ENCODE measurements at places on chromosomes 4 and X.

DNA sequence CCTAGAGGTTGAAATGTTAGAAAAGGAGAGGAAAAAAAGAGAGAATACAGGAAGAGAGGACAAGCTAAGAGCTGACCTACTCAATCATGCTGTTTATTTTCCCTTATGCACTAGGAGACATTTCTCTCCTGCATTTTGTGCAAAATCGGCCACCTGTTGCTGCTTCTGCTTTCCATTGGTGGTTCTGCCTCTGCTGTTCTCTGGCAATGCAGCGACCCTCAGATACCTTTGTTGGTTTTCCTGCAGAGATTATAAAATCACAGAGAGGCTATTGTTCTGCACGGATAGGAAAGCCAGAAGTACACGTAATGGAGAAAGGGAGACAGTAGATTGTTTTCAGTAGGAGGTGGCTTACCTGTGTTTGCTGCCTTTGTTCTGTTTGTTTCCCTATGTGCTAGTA is 108.9 kb downstream of the UNC5C start:
- DNase-seq = no peak

DNA sequence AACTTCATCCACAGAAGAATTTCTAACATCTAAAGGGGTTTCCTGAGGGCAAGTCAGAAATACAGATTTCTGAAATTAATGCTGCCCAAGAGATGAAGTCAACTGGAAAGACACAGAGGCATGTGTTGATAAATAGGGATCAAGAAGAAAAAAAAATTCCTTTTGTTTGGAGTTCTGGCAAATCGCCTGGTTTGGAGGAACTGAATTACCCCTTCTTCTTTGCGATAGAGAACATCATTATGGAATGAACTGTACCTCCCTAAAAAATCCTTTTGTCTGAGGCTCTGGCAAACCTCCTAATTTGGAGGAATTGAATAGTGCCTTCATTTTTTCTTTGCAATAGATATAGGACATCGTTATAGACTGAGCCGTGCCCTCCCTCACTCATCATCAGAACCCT is 200.9 kb downstream of the DHRSX start:
- no peak for DNase-seq

DNA sequence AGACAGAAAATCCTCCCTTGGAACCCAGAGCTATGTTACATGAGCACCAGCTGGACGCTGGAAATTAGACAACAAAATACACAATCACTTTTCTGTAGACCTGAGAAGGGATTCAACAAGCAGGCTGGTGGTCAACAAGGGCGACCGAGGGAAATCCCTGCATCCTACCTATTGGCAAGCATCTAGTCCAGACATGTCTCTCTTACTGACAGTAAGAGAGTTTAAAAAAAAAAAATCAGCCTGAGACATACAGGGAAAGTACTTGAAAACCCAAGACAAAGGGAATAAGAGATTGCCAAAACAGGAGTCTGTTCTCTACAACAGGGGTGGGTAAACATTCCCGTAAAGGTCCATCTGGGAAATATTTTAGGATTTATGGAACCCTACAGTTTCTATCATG is 108.0 kb downstream of the KDR start:
- no peak for DNase-seq

DNA sequence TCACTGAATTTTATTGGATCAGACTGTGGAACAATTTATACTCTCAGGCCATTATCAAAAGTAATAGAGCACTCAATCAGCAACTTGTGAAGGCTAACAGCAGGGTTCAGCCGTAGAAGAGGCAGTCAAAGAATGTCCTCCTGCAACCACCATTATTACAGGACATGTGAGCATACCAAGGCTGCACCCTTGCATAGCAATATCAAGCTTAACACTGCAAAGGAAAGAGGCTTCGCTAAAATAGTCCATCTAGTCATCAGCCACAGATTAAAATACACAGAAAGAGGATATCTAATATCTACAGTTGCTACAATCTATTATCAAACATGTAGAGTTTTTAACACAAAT is 42.9 kb upstream of the TMPRSS11B start:
- no peak for DNase-seq

GRCh38 chr4:182547435-182547834 is 304.2 kb downstream of the TENM3 start:
- DNase-seq = no peak

DNA sequence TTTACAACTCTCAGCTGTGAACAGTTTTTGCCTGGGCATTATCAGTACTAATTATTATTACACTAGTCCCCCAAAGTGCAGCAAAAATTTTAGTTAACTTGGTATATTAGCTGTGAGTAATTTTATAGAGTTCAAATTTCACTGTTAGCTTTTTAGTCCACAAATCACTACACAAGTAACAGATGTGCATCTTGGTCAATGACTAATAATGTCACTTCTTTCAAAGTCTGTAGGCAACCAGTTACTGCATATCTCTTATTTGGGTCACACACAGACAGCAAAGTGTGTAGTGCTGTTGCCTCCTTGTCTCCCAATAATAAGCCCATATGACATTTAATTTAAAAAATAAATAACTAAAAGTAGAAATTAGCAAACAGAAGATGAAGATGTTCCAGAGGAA is 159.9 kb downstream of the SCFD2 start:
- no peak for DNase-seq

GRCh38 chr4:83591730-83592129 is 55.8 kb downstream of the GPAT3 start:
- no peak for DNase-seq

DNA sequence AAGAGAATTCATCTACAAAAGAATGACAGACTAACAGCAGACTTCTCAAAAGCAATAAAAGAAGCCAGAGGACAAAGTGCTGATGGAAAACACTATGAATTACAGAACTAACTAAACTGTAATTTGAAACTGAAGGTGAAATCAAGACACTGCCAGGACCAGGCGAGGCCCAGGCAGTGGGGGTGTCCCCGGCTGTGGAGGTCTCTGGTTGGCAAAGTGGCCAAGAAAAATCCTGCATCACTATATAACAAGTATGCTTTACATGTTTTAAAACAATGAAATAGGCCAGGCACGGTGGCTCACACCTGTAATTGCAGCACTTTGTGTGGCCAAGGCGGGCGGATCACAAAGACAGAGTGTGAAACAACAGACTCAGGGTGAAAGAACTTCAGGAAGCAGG is 32.9 kb downstream of the CHM start:
- DNase-seq = no peak

- no peak for DNase-seq
Measured at GRCh38 chrX:24301060-24301459, 12.8 kb downstream of the SUPT20HL2 start.

DNA sequence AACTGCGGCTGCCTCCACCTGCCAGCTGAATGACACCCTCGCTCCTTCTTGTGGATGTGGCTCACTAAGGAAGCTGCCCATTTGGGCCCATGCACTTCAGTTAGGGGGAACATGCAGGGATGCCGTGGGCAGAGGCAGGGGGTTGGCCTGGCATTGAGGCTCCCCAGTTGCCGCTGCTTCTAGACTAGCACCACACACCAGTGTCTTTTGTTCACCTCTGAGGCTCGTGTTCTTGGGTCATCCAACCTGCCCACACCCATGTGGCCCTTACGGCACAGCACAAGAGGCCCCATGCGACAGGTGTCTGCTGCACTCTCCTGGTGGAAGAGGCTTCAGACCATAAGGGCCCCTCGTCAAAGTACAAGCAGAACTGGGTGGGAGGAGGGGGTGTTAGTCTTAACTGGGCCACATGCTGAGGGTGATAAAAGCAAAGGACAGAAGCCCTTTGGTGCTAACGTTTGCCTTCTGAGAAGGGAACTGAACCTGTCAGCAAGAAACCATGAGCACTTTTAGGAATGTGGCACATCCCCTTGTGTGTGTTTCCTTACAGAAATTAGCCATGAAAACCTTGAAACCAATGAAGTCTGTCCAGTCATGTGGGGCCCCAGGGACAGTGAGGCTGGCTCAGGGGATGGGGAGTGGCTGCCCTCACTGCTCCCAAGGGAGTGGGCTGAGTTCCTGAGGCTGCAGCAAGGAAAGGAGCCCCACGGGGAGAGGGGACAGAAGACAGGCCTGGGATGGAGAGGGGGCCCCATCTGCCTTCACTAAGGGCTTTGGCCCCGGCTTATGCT is 39.2 kb downstream of the MAP7D3 start:
- DNase-seq = no peak

DNA sequence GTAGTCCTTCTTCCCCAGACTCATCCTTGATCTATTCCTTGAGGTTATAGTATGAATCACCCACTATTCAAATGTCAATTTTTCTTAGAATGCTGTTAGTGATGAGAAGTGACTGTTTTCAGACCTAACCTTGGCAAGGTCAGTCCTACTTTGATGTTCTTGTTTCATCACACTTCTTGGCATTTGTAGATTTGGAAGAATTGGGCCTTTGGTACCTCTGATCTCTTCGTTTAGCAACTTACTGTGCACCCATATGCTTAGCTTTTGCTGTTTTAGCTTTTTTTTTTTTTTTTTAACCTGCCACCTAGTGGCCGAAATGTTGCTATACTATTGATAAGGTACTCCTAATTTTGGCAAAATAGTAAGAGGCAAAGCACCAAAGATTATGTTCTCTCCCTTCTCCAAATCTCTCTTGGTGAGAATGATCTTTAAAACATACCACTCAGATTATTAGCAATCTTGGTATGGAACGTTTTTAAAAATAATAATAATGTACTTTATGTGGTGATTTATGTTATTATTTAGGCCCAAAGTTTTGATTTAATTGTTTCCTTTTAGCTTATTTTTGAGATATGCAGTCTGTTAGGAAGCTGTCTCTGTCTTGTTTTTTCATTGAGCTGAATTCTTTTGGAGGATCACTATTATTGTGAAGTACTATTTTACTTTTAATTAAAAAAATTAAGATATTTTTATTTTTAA is 16.6 kb downstream of the DCK start:
- no peak for DNase-seq

GRCh38 chrX:115652221-115652620 is 91.2 kb downstream of the PLS3 start:
- DNase-seq = no peak

DNA sequence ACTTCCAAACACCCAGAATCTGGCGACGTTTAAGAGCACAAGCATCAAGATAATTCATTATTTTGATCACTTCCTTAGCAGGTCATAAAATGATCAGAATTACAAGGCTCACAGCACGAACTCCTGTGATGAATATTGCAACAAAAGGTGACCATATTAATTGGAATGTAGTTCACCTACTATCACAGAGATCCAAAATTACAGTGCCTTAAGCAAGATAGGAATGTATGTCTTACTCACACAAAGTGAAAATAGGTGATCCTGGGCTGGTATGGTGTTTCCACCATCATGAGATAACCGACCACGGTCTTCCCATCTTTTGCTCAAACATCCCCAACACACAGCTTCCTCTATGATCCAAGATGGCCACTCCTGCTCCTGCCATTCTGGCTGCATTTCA is 131.2 kb downstream of the SCFD2 start:
- no peak for DNase-seq

DNA sequence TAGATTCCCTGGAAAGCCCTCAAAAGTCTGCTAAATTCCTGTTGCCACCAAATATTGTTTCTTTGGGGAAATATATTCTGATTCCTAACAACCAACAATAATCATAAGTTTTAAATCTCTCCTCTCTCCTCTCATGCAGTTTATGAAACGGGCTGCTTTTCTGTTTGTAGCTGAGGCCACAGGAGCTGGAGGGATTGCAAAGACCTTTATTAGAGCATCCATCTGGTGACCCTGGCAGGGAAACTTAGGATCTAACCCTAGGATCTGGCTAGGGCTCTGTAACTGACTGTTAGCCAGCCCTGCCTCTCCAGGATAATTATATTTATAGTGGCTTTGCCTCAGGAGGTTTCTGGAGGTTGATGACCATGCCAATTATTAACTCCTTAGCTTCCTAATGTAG is 56.9 kb downstream of the SMAD1 start:
- DNase-seq = no peak

DNA sequence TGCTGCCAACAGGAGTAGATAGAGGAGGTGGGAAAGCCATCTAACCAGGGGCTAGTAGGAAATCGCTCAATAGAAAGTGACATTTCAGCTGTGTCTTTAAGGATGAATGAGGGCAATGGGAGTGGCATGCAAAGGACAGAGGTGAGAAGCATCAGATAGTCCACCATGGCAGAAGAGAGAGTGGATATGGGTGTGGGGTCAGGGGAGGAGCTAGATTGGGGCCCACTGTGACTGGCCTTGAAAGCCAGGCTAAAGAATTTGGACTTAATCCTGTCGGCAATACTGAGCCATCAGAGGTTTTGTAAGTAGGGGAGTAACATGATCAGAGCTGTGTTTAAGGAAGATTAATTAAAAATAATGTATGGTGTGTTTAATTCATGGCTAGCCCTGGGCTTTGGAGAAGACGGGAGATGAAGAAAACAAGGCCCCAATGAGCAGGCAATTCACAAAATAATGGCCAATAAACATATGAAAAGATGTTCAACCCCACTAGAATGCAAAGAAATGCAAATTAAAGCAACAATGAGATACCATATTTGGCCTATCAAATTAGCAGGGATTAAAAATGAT is 98.1 kb upstream of the PJA1 start:
- no peak for DNase-seq

- no peak for DNase-seq
Measured at GRCh38 chrX:123755107-123755506, 22.3 kb upstream of the THOC2 start.

DNA sequence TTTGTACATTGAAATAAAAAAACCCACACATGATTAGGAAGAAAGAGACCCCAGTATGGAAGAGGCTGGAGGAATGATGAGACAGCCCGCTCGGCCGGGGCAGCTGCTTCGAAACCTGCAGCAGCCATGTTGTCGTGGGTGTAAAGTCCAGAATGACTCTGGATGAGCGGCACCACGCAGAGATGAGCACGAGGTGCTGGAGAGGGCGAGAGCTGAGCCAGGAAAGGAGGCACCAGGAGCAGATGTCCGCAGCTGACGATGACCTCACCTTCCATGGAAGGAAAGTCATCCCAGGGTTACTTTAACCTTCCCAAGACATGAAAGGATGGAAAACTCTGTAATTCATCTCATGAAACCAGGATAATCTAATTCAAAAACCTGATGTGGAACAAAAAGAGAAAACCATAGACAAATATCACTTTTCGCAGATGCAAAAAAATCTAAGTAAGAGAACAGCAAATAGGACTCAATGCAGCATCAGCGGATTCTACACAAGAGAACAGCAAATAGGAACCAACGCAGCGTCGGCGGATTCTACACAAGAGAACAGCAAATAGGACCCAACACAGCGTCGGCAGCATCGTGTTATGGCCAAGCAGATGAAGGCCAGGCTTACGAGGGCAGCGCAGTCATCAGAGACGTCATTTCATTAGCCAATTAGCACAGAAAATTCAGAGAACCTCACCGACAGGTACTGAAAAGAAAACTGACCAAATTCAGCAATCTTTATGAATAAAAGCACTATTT is 25.9 kb upstream of the SPON2 start:
- peak; percentile 77 for DNase-seq

GRCh38 chrX:111168314-111168713 is 72.3 kb downstream of the PAK3 start:
- no peak for DNase-seq

- no peak for DNase-seq
Measured at GRCh38 chr4:15913631-15913970, 24.9 kb downstream of the FGFBP1 start.

- DNase-seq = no peak
Measured at GRCh38 chr4:970046-970745, 3.2 kb downstream of the DGKQ start.
